ENCODE measurements at places on chromosomes 3 and 15.
A peak's percentile ranks its signal among the peaks of the same experiment; 100 is the strongest.

DNA sequence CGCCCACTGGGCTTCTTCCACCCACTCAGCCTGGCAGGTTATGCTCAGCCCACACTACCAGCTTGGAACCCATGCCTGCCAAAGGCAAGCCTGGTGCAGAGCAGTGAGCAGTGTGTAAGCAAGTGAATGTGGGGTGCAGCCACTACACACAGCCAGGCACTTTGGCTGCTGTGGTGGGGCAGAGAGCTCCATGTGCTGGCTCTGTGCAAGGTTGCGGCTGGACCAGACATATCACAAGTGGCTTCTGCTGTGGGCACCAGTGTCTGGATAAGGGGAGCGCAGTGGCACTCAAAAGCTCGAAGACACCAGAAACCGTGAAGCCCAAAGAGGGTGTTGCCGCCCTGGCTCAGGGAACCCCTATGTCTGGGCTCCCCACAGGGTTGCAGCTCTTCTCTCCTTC, 563.7 kb downstream of the SI start:
- no peak for DNase-seq

DNA sequence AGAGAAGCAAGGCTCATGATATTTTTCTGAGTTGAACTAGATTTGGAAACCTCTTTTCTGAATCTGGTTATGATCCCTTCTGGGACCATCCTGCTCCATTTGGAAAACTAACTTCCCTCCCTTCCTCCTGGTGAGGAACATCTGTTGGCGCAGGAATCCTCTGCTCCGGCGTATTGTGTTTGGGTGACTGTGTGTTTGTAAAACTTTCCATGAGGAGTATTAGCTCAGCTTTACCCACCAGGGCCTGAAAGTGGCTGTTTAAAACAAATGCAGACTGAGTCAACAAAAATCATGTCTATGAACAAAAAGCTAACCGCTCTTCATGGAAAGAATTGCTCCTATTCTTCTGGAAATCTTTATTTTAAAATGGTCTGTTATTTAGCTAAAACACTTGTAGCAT, 17.7 kb downstream of the STARD9 start:
- DNase-seq = no peak

DNA sequence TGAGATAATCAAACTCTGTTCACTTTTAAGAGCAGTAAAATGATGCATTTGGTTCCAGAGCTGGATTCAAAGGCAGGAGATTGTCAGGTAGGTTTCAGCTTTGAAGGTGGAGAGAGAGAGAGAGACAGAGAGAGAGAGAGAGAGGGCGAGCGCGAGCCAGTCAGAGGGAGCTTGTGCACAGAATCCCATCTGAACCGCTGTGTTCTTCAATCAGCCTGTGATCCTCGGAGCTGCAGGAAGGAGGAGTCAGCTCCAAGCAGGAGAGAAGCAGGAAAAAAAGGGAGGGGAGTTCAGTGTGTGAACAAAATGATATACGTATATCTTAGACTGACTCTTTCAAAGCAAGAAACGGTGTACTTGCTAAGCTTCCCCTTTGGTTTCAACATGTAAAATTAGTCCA, at the start of gene GPR149:
Gene GPR149 (minus strand): TSS at position 177 of the 400 bp plus-strand sequence. CDS start 575 bp downstream, outside the sequence.
- DNase-seq = no peak

DNA sequence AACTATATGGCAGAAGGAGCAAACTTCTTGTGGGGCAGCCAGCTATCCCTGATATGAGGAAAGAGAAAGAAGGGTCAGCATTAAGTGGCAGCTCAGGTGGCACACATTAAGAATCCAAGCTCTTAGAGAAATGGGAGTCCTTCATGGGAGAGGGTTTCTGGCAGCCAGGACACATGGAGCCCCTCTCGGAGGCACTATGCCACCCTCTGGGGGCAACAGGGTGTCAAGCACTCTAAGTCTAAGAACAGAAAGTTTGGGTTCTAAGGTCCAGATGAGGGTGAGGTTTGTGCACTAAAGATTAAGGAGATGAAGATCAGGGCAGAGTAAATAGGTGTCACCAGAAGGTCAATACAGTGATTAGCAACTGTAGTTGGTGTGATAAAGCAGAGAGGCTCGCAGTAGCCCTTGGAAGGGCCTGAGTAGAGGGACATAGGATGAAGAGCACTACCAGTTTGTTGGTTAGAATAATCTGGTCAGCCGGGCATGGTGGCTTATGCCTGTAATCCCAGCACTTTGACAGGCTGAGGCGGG, 89.3 kb downstream of the ST6GAL1 start:
- DNase-seq = no peak

DNA sequence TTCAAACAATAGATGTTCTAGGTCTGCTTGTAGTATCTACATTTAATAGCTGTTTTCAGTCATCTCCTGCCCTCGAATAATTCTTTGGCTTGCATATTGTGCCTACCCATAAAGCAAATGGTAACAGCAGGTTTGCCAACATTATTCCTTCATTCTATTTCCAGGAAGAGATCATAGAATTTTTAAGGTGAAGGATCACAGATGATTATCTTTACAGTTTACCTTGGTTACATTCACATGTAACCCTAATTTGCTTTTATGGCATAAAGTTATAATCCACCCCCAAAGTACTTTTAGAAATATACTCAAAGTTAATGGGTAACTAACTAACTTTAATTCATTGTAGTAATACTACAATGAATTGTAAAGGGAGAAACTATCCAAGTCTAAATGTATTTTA, 315.5 kb downstream of the NSUN3 start:
- no peak for DNase-seq

DNA sequence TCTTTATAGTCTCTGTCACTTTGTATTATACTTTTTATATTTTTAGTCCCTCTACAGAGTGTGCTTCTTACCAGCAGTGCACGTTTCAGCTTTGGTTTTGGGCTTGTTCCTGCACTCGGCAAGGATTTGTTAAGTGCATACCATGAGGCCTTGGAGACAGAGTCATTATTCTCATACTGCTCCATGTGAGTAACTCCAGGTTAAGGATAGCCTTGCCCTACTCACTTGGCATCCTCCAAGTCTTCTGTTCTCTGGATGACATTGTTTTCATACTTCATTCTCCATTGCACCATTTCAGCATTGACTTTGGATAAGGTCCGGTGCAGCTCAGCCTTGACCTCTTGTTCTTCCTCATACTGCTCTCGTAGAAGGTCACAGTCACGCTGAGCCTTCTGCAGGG, 96.4 kb downstream of the MYH15 start:
- DNase-seq = no peak

DNA sequence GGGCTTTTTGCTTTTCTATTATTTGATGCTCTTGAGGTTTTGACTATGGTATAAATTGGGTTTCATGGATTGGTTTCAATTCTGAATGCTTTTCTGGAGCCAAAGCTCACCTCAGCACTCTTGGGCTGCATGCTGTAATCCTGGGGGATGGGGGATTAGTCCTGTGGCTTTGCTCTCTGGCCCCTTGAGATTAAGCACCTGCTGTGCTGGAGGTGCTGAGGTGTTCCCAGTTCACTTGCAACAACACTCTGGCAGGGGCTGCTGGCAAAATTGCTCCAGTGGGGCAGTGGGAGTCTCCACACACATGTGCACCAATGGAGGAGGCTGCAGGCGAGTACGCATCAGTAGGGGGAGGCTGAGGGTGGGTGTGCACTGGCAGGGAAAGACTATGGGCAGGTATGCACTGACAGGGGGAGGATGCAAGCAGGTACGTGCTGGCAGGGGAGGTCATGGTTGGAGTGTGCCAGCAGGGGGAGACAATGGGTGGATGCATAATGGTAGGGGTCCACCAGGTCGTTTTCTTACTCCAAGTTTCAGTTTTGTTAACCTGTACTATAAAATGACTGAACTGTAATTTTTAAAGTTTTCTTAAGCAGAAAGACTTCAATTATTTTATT, 489.2 kb downstream of the FGF12 start:
- no peak for DNase-seq

- no peak for DNase-seq
Measured at GRCh38 chr3:101665357-101665756, 11.6 kb downstream of the ZBTB11 start.

- DNase-seq = no peak
Measured at GRCh38 chr3:19901918-19902317, 32.1 kb downstream of the EFHB start.

GRCh38 chr15:75732809-75733451, 20.3 kb upstream of the CSPG4 start:
- DNase-seq = peak; percentile 26

- DNase-seq = no peak
Measured at GRCh38 chr3:71512544-71512943, 71.0 kb downstream of the FOXP1 start.

DNA sequence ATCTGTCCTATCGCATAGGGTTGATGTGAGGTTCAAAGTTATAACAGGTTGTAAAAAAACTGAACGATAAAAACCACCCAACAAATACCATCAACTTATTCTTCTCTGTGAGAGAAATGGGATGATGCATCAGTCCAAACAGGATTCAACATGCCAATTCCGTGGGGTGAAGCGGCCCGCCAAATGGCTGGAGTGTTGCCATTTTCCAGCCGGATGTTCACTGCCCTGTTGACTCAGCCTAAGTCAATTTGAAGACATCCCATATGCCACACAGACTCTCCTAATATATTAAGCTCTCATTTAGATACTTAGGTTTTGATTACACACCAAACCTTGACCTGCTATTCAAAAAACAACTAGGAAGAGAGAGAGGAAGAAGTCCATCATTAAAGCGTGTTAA, 311.1 kb downstream of the VPS13C start:
- DNase-seq = no peak

DNA sequence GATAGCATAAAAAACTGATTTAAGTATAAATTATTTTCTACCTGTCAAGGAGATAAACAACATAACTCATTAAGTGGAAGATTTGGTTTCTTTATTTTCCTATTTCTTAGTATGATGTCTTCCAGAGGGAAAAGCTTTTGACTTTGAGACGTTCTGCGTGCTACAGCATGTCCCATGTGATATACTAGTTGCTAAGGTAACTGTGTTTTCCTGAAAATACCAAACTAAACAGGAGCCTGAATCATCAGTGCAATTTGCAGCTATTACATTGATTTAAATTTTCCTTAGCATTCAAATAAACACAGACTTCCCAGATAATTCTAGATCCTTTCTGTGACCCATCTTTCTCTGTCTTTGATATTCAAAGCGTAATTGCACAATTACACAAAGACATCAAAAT, 117.7 kb upstream of the P2RY1 start:
- DNase-seq = no peak

DNA sequence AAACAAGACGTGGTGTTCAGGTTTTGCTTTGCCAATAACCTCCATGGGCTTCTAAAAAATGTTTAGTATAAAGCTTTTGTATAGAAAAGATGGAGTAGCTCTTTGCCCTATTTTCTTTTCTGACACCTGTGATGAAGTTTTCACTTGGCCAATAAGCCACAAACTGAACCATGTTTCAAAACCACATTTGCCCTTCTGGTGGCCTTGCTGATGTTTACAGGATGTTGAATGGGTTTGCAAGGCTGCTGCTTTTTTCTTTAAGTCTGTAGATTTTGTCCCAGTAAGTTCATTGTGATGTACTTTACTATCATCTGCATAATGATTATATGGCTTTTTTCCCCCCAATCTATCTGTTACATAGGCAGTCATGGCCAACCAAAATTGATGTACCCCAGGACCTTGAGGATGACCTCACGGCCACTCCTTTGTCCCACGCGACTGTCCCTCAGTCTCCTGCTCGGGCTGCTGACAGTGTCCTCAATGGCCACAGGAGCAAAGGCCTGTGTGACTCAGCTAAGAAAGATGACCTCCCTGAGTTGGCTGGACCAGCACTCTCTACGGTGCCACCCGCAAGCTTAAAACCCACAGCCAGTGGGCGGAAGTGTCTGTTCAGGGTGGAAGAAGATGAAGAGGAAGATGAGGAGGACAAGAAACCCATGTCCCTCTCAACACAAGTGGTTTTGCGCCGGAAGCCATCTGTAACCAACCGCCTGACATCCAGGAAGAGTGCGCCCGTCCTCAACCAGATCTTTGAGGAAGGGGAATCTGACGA, 60.8 kb downstream of the SNRK start:
- no peak for DNase-seq

GRCh38 chr15:78211189-78211921, 23.0 kb downstream of the ACSBG1 start:
- no peak for DNase-seq

DNA sequence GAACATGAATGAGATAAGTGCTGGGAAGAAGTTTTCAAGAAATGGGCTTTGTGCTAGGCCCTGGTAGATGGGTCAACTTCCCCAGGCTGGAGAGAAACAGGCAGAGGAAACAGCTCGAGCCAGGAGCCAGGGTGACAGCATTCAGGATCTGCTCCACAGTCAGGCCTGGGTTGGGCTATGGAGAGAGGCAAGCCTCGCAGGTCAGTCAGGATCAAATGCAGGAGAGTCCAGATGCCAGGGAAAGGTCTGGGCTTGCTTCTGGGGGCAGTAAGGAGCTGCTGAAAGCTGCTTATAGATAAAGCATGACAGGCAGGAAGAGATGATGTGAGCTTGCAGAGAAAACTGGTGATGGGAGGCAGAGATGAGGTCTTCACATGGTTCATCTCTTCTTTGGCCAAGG, 11.0 kb upstream of the USP3 start:
- DNase-seq = no peak

- DNase-seq = no peak
Measured at GRCh38 chr3:184455991-184456390, 76.1 kb downstream of the CHRD start.

- DNase-seq = no peak
Measured at GRCh38 chr3:12974334-12974733, 98.9 kb downstream of the IQSEC1 start.

GRCh38 chr3:99774467-99774866, 43.2 kb upstream of the CMSS1 start:
- no peak for DNase-seq

DNA sequence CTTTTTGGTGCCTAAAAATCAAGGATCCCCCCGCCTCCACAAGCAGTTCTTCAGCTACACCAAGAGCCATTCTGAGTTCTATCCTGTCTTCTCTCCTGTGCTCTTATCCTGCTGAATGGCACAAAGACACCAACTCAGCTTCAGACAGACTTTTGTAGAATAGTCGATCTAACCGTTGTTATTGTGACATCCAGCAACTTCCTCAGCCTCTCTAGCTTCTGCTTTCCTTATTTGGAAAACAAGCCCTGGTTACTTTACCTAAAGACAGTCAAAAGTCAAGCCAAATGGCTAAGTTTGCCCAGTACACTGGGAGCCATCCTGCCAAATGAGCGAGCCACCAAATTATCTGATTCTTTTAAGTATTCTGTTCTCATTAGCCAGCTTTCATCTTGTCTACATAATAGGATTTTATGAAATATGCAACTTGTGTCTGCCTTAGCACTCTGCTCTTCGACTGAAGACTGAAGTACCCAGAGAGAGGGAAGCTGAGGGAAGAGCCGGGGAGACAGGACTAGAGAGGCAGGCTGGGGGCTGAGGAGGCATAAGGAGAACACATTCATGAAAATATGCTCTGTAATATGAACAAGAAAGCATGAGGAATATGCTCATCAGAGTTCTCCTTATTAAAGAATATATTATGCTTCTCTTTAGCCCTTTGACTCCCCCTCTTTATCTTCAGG, 35.1 kb downstream of the LYZL4 start:
- DNase-seq = no peak

- DNase-seq = no peak
Measured at GRCh38 chr3:72768936-72769335, 79.3 kb downstream of the SHQ1 start.

GRCh38 chr15:57534281-57534680, 57.4 kb upstream of the MYZAP start:
- DNase-seq = no peak

GRCh38 chr3:157447026-157447694, 10.5 kb downstream of the PTX3 start:
- DNase-seq = no peak
